Activated naive CD8-positive, alpha-beta T cell treated with anti-CD3 and anti-CD28 coated beads, Interleukin-2, amount 10 ng/mL, durations not matched to agents 7 days and 5 days (primary cell): ENCODE measurements at places on chromosomes 7 and 10.

GRCh38 chr7:70177166-70177565, 578.9 kb downstream of the AUTS2 start:
- no peak for DNase-seq

- no peak for DNase-seq
These were observed 143.0 kb downstream of the PRPF18 start for GRCh38 chr10:13729586-13730305.

- DNase-seq, result no peak
These were observed 61.9 kb downstream of the MAD1L1 start for GRCh38 chr7:2170576-2171521.

- DNase-seq, result no peak
These were observed 77.6 kb upstream of the A1CF start for GRCh38 chr10:50963063-50963462.

- no peak for DNase-seq
These were observed 269.6 kb upstream of the ZMIZ1 start for GRCh38 chr10:78798976-78799730.

DNA sequence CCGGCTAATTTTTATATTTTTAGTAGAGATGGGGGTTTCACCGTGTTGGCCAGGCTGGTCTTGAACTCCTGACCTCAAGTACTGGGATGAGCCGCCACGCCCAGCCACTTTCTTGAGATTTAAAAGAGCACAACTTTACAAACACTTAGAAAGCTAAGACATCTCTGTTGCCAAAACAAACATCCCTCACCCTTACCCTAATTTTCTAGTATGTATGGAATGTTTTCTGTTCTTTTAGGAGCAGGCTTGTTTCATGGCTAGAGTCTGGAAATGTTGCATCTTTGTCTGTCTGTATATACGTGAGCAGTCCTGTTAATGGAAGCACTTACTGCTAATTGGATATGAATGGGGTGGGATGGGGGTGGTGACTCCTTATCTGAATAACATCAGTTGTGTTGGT, 2.9 kb downstream of the OLAH start:
- no peak for DNase-seq

DNA sequence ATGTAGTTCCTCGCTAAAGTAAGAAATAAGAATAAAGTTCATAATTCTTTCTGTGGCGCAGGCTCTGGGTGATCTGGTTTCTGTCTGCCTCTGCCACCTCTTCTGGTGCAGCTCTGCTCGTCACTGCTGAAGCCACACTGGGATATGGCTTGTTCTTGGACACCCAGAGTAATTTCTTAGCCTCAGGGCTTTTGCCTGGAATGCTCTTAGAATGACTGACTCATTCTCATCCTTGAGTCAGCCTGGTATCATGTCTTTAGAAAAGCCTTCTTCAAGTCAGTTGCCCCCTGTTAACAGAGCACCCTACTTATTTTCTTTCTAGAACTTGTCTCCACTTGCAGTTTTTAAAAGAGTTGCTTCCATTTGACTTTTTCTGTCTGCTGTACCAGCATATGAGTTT, 2.0 kb downstream of the ZSCAN25 start:
- DNase-seq, result no peak

GRCh38 chr7:111198255-111198654, 107.3 kb downstream of the LRRN3 start:
- no peak for DNase-seq

DNA sequence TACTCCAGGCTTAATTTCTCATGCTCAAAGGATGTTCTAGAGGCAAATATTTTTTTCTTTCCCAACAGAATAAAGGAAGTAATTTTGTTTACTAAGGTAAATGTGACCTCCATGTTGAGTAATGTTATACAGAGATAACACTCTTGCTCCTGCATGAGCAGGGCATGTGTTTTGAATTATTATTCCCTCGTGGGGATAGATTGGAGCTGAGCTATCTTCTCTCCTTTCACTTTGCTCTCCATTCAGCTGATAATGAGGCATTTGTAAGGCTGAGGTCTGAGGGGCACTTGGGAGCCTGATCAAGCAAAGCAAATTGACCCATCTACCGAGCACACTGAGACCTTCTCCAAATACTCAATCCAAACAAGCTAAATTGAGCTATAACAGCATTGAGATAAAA, 50.7 kb upstream of the GHITM start:
- no peak for DNase-seq

- no peak for DNase-seq
These were observed 66.8 kb downstream of the RHOBTB1 start for GRCh38 chr10:60877061-60877776.

GRCh38 chr7:69211739-69212138, 386.5 kb upstream of the AUTS2 start:
- DNase-seq, result no peak

- no peak for DNase-seq
These were observed 1138.3 kb downstream of the XPNPEP1 start for GRCh38 chr10:108785011-108785410.

GRCh38 chr10:1464881-1465417, 272.4 kb downstream of the ADARB2 start:
- no peak for DNase-seq
